ENCODE measurements at places on chromosomes 6 and 20. TPM values are rescaled to one million over a fixed set of nuclear protein-coding genes. Genes with fewer than 3 reads are reported as not detected.

DNA sequence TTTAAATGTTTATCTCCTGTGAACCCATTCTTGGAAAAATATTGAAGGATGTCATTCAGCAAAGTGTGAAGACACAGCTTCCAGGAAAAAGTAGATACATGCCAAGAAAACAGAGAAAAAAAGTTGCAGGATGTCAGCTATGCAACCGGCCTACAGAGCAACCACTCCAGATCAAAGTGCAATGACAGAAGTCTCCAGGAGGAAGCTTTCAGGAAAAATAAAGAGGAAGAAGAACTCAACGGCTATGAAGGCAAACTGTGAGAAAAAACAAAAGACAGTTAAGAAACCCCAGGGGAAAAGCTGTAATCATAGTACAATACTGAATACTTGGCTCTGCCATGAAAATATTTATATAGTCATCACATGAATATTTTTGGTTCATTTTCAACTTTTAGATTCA, 30.6 kb downstream of the REPS1 start:
- DNase-seq, result no peak

- DNase-seq, result no peak
These were observed 178.4 kb downstream of the NRN1 start for GRCh38 chr6:5828296-5828695.

DNA sequence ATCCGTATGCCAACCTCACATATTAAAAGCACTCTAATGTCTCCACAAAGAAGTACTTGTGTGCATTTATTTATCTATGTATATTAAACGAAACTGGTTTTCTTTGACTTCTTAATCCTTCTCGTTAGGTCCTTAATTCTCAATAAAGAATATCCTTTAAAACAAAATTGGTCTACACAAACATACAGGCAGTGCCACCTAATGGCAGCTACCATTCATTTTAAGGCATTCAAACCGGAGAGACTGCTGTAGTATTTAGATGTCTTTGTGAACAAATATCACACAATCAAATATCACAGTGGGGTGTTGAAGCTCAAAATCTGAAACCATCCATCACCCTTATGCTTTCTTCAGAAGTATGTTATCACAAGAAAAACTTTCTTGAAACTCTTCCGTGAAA, 96.6 kb upstream of the IRAK1BP1 start:
- no peak for DNase-seq

DNA sequence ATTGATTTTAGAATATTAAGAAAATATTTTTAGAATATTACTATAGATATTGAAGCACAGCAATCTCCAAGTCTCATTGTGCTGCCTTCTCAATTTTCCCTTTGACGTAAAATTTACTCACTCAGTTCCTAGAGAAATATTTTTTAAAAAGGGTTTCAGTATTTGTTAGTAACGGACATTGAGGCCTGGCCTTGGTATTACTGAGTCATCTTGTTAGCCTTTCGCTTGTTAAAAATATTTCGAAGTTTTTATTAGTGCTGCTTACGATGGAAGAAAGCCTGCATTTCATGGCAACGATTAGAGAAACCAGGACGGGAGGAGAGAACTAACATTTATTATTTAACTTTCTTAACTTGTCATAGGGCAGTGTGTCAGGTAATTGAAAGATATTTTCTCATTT, 82.2 kb downstream of the TIAM2 start:
- DNase-seq, result no peak

DNA sequence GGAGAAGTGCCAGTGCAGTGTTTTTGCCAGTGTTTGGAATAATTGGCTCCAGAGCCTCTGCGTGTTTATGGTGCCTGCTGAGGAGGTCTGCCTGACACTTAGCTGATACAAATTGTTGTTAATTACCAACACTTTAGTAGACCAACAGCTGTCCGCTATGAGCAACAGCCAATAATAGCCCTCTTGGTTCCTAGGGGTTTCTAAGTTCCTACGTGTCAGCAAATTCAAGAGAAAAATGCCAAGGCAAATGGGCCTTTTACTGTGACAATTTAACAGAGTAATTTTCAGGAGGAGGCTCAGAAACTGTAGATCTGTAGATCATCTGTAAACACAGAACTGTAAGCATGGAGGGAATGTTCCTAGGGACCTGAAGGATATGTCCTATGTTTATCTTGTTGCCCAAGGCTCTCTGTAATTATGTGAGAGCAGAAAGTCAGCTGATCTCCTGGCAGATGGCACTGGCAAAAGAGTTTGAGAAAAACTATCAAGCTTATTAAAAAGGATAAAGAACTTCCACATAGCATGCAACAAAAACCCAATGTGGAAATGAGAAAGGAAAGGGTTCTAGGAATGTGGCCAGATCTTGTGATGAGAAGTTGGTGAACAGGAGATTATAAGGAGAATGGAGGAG, 157.7 kb downstream of the GJA1 start:
- no peak for DNase-seq

Gene KHDRBS2
- not detected for total RNA-seq

Gene FOXP4
- 10.7 TPM for total RNA-seq

Gene SPEF1
- total RNA-seq, result not detected

Gene HCK
- not detected for total RNA-seq
